ENCODE measurements at places on chromosomes 13 and 19.

- no peak for DNase-seq
Measured at GRCh38 chr19:21581646-21582240, 76.3 kb downstream of the ZNF429 start.

DNA sequence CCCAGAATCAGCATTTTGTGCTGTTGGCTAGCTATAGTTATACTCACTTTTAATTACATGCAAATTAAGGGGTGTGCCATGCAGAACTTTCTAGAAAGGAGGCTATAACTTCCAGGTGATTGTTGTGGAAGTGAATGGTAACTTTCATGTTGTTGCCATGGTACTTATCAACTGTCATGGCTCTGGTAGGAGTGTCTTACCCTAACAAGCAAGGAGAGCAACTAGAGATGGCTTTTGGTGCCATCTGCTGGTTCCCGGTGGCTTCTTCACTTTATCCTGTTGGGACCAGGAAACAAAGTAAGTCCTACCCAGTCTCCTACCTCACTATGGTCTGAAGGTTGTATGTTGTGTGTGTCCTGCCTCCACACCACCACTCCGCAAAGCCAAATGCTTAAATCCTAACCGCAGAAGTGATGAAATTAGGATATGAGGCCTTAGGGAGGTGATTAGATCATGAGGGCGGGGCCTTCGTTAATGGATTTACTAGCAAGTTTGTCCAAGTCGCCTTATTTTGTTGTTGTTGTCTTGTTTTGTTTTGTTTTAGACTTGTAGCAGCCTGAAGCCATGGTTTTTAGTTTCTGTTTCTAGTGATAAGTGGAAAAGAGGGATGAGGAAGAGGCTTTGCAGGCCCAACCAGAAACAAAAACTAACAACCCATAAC, 22.6 kb downstream of the FBXL12 start:
- no peak for DNase-seq

- DNase-seq, result no peak
Measured at GRCh38 chr19:19514215-19514657, 1.1 kb downstream of the TSSK6 start.

DNA sequence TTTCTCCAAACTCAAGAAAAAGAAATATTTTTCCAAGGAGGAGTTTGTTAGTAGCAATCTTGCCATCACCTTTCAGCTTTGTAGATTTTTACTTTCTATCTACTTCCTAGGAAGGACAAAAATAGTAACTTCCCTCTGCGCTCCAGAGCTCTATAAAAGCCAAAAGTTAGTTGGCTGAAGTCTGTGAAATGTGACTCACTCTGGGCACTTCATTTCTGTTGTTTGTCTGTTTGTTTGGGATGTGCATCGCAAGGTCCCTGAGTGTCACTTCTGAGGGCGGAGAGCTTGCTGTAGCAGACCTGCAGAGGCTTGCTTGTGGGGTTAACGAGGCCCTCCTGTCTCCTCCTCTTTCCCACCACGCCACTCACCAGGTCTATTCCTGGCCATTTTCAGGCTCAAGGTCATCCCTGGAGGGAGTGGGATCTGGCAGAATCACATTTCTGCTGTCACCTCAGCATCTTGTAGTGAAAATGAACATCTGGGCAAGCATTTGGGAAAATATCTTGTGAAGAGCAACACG, 307.6 kb downstream of the GPC6 start:
- DNase-seq, result no peak

DNA sequence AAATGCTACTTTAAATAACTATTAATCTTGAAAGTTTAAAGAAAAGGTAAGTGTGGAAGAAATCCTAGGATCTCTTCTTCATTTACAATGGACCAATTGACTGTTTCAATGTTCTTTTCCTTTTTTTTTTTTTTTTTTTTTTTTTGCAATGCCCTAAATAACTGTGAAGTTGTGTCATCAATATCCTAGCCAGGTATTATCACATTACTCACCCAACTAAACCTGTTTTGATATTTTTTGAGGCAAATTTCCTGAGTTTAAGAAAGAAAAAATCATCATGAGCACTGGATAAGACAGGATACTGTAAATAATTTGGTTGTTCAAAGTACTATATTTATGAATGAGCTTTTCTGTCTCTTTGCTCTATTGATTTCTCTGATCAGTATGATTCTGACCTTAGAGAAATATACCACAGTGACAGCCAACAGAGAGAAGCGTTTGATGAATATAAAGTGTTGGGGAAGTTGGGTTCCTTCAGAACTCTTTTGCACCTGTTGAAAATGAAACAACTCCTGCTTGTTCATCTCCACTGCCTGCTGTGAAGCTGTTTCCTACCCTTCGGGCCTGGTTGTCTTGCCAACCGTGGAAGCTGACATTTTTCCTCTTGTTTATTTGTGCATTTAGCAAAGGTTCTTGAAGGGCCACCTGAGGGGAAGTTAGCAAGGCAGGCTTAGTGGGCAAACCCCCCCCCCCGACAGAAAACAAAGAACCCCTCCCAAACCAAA, 1220.5 kb upstream of the SLC10A2 start:
- DNase-seq, result no peak

DNA sequence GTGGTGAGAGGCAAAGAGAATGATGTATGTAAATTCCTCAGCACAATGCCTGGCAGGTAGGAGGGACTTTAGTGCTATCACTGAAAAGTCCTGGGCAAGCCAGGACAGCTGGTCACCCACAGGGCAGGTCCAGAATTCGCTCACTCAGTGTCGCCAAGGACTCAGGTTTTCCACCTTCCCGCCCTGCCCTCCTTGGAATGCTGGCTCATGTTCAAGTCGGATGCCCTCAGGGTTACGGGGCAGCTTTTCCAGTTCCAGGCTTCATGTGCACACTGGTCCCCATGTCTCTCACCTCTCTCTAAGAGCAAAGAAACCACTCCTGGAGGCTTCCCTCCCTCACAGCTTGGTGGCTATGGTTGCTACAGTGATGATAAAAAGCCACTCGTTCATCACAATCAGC, 24.8 kb upstream of the NAXD start:
- no peak for DNase-seq

DNA sequence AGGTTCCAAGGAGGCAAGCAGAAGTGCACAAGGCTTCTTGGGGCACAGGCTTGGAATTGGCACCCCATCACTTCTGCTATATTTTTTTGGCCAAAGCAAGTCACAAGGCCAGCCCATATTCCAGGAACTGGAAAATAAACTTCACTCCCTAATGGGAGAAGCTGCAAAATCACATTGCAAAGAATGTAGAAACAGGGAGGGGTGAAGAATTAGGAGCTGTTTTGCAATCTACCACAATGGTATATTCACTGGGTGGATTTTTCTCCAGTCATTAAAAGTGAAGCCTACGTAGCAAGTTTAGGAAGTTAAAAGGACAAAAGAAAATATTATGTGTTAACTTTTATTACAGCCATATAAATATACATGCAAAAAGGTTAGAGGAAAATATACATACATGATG, 464.8 kb downstream of the COG6 start:
- DNase-seq, result no peak

- DNase-seq, result no peak
Measured at GRCh38 chr13:90792335-90792734, 555.2 kb upstream of the MIR17HG start.

DNA sequence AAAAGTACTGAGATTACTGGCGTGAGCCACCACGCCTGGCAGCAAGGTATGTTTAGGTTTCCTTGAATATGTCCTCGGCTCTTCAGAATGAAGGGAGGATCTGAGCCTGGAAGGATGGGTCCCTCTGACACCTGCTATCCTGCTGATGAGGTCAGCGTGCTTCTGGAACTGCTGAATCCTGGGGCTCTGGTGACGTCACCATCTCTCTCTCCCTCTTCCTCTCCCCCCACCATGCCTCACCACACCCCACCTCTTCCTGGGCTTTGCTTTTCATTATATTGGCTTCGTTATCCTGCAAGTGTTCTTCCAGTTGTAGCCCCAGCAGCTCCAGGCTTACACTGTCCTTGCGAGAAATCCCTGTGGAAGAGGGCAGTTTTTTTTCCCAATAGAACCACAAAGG, 49.8 kb downstream of the CCNE1 start:
- no peak for DNase-seq

DNA sequence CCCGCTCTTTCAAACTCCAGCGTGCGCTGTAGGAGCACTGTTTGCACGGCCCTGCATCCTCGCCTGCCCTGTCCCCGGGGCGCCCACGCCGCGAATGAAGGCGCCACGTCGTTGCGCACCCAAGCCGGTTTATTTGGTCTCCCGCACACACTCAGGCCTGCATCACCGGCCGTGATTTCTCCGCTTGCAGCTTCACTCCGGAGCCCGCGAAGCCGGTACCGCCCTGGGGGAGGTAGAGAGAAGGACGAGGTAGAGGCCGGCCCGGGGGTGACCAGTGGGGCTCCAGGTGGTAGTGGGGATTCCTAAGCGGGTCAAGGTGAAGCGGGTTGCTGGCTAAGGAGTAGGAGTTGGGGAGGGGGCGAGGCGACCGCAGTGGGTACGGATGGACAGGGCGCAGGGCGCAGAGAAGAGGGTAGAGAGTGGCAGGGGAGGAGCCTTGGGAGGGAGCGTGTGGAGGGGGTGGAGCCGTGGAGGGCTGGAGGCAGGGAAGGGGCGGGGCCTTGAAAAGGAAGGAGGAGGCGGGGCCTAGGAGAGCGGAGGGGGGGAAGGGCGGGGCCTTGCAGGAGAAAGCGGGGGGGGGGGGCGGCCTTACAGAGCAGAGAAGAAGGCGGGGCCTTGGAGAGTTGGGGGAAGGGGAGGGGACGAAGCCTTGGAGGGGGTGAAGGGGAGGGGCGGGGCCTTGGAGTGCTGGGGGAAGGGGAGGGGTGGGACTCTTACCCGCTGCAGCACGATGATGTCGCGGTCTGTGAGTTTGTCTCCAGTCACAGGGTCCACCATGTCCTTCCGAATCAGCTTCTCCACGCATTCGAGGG, 24.6 kb downstream of the NOSIP start:
- DNase-seq, result peak; percentile 49

DNA sequence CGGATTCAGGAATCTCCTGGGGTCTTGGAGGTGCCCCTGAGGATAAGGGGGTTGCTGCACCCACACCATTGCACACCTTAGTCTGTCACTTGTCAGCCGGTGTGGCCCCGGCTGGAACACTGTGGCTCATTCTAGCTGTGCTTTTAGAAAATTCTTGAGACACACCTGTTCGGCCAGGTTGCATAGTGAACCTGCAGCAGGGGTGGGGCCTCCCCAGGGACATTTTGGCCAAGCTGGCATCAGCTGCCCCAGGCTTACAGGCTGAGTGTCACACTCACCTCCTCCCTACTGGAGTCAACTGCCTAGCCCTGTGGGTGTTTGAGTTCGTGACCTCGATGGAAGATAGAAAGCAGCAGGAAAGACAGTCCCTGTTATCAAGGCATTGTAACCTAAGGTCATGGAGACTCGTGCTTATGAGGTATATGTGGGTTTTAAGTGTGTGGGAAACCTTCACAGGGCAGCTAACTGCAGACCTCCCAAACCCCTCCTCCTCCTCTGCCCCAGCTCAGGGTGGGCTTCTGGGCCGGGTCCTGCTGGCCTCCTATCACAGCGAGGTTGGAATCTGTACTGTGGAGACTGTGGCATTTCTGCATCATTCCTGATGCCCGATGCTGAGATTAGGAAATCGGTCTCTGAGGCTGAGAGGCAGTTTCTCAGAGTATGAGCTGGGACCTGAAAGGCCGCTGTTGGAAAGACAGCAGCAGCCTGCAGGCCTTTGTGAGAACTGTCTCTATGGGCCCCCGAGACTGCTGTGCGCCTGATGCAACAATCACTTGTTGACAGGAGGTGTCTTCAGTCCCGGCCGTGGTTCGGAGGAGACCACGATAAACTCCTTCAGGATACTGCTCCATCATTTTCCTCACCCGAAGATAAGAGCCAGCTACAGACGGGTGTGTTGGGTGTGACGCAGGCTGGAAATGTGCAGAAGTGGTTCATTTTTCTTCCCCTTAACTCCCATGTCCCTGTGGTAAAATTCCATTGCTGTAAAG, 72.2 kb downstream of the ATP11A start:
- DNase-seq, result no peak

DNA sequence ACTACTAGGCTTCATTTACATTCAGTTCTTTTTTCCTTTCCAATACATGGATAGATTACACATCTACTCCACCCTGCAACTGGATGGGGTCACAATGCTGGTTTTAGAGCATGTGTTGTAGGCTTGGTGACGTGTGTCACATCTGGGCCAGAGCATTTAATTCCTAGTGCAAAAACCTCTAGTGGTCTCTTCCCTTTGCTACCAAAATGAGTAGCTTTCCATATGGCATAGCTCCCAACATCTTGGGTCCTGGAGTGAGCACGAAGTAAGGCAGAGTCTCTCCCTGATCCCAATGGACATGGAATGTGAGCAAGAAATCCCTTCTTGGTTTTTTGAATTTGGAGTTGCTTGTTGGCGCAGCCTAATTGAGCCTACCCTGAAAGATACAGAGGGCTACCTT, 51.7 kb downstream of the TNFSF11 start:
- DNase-seq, result no peak

DNA sequence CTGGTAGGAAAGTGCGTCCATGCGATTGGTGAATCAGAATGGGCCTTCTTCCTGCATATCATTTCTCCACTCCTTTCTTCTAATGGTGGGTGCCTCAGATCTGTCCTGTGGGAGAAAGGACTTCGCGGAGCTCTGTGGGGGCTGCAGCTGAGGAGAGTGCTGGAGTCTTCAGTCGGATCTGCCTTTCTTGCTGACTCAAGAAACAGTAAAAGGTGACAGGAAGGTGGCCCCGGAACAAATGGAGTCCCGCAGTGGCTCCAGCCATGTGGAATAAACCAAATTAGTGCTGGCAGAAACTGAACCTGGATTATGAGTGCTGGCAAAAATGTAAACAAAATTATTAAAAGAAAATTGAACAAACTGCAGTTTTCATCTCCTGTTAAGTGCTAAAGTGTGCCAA, 15.1 kb upstream of the GAS6 start:
- DNase-seq, result no peak

DNA sequence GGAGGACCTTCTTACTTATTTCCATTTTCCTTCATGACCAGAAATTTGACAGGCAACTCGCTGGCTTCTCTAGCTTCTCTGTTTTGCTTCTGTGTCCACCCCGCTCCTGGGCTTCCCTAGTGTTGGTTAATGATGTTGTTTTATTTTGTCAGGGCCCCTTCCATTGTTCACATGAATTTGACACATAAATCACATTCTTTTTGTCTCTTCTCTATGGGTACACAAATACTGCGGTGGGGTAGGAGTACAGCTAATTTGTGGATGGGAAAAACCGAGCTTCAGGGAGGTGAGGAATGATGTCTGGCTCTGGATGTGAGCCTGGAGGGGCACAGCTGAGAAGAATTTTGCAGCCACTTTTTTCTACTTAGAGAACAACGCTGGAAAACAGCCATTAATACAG, 199.8 kb downstream of the DNAJC15 start:
- DNase-seq, result no peak

DNA sequence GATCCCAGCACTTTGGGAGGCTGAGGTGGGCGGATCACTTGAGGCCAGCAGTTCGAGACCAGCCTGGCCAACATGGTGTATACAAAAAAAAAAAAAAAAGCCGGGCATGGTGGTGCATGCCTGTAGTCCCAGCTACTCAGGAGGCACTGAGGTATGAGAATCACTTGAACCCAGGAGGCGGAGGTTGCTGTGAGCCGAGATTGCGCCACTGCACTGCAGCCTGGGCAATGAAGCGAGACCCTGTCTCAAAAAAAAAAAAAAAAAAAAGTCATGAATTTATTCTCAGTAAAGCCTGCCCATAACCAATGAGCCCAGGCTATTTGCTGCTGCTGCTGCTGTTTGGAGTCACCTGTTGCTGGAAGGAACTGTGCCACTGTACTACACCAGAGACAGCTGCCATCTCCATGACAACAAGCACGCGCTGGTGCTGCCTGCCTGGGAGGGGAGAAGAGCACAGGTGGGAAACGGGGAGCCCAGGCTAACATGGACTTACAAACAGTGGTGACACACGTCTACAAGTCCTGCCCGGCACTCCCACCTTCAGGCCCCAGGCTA, 11.3 kb downstream of the ZFR2 start:
- DNase-seq, result no peak

- no peak for DNase-seq
Measured at GRCh38 chr13:98650396-98651107, 73.6 kb upstream of the STK24 start.

GRCh38 chr13:112885782-112886268, 83.2 kb upstream of the MCF2L start:
- peak; percentile 69 for DNase-seq

Data from NCI-H187 (cell line).